ENCODE measurements at places on chromosomes 6 and 20. TPM values are rescaled to one million over a fixed set of nuclear protein-coding genes. Genes with fewer than 3 reads are reported as not detected.

DNA sequence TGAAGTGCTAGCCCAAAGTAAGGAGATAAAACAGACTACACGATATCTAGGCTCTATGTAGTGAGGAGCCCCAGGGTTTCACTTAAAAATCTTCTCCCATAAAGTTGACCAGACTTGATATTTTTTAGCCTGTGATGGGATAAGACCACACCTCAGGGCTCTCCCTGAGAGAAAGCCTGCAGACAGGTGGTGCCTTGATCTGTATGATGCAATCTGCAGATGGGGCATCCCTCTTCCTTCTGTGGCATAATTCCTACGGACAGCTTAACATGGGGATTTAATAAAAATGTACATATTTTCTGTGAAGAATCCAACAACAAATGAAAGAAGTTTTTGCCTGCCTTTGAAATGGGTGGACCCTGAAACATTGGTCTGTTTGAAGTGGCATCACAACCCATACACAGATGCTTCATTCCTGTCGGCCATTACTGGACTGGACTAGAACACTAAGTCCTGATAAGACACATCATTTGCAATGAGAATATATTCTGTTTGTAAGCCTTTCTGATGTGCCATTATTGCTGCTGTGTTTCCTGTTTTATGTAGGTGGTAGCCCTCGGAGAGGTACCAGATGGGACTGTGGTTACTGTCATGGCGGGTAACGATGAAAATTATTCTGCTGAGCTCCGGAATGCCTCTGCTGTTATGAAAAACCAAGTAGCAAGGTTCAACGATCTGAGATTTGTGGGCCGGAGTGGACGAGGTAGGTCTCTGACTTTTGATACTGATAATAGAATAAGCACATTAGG is 53.8 kb upstream of the SUPT3H start:
- no peak for DNase-seq

DNA sequence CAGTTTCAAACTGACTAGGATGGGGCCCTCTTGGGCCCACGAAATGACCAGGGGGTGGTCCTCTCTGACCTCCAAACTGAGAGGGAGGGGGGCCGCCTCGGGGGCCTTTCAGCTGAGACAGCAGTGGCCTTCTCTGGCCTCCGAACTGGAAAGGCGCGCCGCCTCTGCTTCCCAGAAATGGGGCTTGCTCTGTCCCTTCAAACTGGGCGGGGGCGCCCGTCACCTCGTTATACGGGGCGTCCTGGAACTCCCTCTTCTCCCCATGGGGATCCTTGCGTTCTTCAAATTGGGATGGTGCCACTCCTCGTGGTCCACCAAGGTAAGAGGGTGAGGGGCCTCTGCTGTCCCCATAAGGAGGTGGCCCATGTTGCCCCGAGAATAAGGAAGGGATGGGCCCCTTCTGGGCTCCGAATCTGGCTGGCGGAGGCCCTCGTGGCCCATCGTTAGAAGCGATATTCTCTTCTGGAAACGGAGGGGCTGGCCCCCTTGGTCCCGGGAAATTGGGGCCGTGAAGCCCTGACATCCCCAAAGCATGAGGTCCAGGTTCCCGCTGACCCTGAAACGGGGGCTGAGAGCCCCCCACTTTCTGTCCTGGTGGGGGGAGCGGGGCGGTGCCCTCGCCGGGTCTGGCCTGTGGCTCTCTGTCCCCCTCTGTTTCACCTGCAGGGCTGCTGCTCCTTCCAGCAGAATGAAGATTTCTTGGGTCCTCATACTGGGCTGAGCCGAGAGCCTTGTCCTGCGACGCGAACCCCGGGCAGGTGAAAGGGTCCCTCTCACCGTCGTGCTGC is 18.7 kb upstream of the TCFL5 start:
- no peak for DNase-seq

DNA sequence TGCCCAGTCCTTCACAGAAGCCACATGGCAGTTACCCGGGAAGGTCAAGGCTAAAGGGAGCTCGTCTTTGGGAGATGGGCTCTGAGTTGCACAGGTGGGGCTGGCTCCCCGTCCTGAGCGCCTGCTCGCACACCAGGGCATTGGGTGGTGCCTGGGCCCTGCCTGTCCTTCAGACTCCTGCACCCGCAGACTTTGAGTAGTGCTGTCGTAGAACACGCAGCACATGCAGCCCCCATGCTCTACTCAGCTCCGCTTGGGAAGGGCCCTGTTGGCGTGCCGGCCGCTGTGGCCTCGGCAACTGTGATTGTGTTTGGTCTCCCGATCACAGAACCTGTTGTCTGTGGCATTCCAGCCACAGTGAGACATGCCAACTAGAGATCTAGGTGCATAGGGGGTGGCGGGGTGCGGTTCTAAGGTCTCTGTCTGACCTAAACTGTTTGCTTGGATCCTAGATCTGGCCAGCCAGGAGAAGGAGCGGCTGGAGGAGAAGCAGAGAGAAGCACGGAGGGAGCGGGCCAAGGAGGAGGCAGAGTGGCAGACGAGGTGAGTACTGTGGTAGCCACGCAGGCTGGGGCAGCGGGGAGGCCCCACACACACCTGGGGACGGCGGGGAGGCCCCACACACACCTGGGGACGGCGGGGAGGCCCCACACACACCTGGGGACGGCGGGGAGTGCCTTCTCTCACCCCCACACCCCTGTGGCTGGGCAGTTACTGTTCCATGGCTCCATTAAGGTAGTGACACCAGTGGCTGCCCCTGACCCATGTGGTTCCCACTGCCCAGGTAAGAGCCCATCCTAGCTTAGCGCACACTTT is 11.3 kb upstream of the ADRM1 start:
- DNase-seq, result no peak

- no peak for DNase-seq
Observed at GRCh38 chr6:170456886-170457698, 96.0 kb downstream of the PSMB1 start.

GRCh38 chr6:13561624-13562267 is 12.7 kb upstream of the SIRT5 start:
- no peak for DNase-seq

- DNase-seq, result no peak
Observed at GRCh38 chr6:46042355-46042999, 26.8 kb upstream of the CLIC5 start.

- DNase-seq, result no peak
Observed at GRCh38 chr6:120005292-120005976, 655.9 kb upstream of the MAN1A1 start.

DNA sequence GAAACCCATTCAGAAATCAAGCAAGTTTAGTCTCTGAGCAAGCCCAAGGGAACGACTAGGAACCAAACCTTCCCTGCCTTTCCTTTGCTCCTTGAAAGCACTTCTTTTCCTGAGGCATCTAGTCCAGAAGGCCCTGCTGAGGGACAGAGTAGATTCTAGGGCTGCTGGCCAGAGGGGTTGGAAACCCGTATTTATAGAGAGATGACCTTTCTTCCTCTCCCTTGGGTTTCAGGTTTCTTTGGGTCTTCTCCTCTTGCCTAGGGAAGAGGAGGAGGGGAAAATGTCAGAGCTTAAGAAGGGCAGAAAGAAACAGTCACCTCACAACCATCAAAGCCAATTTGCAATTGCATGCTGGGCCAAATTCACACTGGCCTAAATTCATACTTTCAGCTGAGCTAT is 5.8 kb downstream of the APOBEC2 start:
- DNase-seq, result no peak

DNA sequence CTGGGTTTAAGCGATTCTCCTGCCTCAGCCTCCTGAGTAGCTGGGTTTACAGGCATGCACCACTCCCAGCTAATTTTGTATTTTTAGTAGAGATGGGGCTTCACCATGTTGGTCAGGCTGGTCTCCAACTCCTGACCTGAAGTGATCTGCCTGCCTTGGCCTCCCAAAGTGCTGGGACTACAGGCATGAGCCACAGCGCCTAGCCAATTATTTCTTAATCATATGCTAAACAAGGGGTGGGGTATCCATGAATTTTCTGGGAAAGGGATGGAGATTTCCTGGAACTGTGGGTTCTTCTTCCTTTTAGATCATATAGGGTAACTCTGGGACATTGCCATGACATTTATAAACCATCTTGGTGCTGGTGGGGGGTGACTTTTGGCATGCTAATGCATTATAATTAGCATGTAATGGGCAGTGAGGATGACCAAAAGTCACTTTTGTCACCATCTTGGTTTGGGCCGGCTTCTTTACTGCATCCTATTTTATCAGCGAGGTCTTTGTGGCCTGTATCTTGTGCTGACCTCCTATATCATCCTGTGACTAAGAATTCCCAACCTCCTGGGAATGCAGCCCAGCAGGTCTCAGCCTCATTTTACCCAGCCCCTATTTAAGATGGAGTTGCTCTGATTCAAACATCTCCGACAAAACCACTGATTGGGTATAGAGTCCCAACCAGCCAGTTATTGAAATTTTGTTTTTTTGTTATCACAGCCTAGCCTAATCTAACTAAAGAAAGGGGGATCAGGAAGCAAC is 29.9 kb upstream of the DDR1 start:
- no peak for DNase-seq

DNA sequence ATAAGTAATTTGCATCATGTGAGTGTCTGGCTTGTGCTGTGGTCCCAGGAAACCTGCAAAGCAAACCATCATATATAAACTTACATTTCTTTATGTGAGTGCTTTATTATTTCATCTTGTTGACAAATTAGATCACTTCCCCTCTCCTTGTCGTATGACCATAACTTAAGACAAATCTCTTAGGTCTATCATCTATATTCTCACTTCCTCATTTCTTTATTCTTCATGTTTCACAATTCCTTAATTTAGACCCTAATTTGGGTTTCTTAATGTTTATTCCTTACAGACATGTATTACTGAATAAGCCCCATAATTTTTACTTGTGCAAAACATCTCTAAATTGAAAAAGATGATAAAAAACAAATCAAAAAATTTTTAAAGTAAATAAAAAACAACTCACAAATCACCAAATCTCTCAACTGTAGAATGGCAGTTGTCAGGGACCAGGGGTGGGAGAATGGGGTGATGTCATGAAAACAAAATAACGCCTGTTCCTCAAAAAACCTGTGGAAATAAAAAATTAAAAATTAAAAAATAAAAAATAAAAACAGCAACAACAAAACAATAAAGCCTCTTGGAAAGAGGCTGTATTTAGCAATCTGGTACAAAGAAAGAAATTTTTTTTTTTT is 49.5 kb upstream of the FBXO30 start:
- DNase-seq, result no peak

Gene SAPCD1
- total RNA-seq, result 3.4 TPM

Gene PLCB4
- total RNA-seq, result 32.5 TPM
